D341Med (cell line): ENCODE measurements at places on chromosomes 6 and 20.
A peak's percentile ranks its signal among the peaks of the same experiment; 100 is the strongest.

- DNase-seq, result no peak
These were observed 832.6 kb downstream of the QKI start for GRCh38 chr6:164247106-164247505.

DNA sequence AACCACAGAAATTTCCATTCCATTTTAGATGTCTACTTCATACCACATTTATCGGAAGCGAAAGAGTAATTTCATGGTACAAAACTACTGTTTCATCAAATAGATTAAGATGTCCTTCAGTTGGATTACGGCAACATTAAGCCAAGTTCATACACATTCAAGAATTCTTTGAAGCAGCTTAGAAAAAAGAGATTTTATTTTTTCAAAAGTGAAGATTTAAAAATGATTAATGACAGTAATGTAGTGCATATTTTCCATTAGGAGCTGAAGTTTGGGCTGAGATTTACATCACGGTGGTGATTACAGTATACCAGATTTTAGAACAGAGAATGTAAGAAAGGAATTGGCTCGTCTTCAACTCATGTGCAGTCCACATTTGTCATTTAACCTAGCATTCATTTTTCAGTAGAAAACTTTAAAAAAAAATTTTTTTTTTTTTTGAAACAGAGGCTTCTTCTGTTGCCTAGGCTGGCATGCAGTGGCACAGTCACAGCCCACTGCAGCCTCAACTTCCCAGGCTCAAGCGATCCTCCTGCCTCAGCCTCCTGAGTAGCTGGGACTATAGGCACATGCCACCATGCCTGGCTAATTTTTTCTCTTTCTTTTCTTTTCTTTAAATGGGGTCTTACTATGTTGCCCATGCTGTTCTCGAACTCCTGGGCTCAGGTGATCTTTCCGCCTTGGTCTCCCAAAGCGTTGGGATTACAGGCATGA lies 1.9 kb downstream of the SYNJ2 start:
- DNase-seq, result no peak

- peak; percentile 68 for DNase-seq
These were observed 121.4 kb downstream of the REV3L start for GRCh38 chr6:111361648-111362047.

- no peak for DNase-seq
These were observed 1199.8 kb upstream of the MAP3K7 start for GRCh38 chr6:91786474-91787184.

DNA sequence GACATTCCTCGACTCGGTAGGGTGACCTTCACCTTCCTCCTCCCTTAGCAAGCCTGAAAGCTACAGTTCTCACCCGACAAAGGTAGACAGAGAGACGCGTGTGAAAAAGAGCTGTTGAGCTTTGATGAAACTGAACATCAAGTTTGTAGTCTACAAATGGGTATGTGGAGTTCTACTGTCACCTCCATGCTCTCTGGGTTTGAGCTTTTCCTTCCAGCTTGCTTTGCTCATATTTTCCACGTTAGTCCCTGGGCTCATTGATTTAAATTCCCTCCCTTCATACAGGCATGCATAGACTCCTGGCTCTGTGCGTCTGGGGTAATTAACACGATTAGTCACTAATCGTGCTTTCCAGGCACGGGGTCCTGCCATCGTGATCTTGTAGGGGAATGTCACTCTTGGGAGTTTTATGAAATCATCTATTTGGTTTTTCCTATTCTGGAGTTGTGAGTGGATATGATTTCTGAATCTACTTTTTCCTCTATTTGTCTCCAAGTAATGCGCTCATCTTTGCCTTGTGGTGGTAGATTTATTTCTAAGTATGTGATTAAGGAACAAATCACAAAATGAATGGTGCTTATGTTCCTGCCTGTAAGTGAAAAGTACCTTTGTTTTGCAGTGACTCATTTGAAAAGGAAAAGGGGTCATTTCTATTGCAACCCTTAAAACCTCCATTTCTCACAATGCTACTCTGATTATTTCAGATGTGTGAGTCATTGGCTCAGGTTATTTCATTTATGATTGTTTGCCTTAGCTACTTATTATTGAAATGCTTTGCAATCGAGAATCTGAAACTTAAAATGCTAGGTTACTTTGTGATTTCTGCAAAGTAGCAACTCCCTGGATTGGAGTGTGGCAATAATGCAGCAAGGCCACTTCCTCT lies 154.6 kb downstream of the ZDHHC14 start:
- DNase-seq, result no peak

DNA sequence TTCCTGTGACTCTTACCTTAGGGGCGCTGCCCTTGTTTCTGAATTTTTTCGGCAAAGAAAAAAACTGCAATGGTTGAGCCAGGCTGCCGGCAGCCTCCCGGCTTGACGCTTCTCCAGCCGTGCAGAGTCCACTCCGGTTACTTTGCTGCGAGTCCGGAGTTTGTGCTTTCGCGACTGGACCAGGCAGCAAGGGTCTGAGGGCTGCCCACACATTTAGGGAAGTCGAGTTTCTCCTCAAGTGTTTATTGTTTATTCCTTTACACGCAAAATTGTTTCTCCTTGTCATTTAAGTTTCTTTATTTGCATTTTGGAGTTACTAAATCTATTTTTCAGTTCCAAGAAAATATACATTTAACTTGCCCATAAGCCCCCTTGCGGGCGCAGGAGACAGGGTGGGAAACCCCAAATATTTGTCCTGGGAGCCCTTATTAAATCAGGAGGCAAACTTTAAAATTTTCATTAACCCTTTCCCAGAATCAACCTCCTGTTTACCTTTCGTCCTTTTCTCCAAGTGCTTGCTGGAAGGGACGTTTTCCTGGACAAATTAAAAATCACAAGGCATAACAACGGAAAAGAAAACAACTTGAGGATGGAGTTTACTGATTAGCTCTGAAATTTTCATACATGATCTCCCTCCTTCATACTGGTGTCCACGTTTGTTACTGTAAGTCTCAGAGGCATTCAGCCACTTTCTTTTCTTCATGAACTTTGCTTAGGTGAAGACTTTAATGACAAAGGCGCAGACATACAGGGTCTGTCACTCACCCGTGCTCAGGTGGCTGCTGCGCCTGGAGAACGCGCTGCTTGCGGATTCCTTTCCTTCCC lies 1.7 kb upstream of the PDE10A start:
- no peak for DNase-seq

- DNase-seq, result no peak
These were observed 10.6 kb downstream of the SFT2D1 start for GRCh38 chr6:166331503-166332415.

GRCh38 chr6:129890164-129890563 lies 29.0 kb upstream of the TMEM244 start:
- no peak for DNase-seq

- no peak for DNase-seq
These were observed 84.8 kb downstream of the ELOVL5 start for GRCh38 chr6:53263917-53264316.

- no peak for DNase-seq
These were observed 23.1 kb upstream of the MICB start for GRCh38 chr6:31474871-31475286.

- DNase-seq, result no peak
These were observed 26.2 kb downstream of the BCAS1 start for GRCh38 chr20:54044156-54044555.

DNA sequence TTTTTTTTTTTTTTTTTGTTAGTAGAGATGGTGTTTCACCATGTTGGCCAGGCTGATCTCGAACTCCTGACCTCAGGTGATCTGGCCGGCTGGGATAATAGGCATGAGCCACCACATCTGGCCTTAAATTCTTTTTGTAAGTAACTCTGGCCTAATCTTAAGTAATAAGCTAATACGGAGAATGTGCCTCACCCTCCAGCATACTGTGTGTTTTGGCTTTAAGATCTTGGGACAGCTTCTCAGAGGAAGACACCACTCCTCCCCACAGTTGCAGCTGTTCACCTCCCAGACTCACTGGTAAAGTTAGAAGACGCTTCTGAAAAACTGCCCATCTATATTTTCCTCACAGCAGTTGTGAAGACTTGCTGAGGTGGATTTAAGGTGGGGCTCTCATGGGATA lies 120.8 kb downstream of the CCDC170 start:
- DNase-seq, result no peak

DNA sequence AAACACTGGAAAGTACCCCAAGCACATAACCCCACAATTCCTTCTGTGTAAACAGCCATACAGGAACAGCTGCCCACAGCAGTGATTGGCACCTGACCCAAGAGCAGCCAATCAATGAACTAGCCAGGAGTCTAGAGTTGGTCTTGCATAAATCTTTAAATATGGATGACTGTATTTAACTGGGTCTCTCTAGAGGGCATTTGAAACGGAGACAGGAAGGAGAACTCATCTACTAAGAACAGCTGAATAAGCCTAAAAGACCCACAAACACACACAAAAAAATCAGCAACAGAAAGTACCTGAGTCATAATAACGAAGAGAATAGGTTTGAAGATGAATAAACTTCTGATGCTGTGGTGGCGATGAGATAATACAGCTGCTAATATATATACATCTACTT lies 49.0 kb upstream of the ASF1A start:
- DNase-seq, result no peak

DNA sequence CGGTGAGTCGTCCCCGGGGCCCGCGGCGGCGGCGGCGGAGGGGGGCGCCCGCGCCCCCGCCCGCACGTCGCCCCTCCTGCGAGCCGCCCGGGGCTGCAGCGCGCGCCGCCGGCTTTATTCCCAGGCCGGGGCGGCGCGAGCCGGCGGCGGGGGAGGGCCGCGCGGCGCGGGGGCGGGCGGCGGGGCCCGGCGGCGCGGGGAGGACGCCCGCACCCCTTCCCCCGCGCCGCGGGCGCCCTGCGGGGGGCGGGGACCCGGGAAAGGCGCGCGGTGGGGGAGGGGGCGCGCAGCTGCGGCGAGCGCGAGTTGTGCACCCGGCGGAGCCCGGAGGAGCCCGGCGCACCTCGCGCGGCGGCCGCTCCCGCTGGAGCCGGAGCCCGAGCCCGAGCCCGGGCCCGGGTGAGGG lies 646 bp downstream of the HMGA1 start:
- DNase-seq, result peak; percentile 82

DNA sequence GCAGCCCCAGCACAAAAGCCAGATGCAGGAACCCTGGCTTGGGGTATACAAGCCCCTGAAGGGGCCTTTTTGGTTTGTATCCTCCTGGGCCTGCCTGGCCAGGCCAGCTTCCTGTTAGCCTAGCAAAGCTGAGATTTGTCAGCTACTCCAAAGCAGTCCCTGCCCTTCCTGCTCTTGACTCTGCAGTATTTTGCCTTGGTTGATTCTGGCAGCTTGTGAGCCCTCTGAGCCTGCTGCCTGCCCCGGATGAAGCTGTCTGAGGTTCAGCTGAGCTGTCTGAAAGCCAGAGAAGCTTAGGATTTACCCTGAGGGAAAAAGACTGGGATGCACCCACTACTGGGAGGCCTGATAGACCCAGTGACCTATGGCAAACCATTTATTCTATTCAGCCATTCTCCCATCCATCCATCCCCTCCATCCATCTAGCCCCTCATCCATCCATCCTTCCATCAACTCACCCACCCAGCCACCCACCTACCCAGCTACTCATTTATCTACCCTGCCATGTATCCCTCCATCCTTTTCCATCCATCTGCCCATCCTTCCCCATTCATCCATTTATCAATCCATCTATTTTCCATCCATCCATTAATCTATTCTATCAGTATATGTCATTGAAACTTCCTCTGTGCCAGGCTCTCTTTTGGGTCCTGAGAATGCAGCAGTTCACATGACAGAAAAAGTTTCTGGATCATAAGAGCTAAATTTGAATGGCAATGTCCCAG lies 307.5 kb downstream of the DHX35 start:
- DNase-seq, result no peak

- peak; percentile 54 for DNase-seq
These were observed 6.9 kb upstream of the BLCAP start for GRCh38 chr20:37534401-37535157.

DNA sequence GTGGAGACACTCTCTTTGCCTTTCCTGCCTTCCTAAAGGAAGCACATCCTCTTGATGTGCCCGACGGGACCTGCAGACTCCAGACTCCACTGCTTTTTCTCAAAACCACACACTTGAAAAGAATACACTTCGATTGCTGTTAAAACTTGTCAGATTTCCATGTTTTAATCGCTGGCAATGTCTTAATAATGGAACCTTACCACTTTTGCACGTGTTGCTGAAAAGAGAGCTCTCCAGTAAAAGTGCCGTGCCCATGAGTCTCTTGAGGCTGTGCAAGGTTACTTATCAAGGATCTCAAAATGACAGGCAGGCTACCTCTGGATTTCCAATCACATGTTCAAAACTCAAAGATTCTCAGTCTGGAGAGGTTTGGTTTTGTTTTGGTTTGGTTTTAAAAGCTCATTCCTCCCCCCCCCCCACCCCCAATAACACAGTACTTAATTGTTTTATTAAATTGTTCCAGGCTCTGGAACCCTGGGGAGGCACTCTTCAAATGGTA lies 12.0 kb upstream of the TFAP2A start:
- no peak for DNase-seq

DNA sequence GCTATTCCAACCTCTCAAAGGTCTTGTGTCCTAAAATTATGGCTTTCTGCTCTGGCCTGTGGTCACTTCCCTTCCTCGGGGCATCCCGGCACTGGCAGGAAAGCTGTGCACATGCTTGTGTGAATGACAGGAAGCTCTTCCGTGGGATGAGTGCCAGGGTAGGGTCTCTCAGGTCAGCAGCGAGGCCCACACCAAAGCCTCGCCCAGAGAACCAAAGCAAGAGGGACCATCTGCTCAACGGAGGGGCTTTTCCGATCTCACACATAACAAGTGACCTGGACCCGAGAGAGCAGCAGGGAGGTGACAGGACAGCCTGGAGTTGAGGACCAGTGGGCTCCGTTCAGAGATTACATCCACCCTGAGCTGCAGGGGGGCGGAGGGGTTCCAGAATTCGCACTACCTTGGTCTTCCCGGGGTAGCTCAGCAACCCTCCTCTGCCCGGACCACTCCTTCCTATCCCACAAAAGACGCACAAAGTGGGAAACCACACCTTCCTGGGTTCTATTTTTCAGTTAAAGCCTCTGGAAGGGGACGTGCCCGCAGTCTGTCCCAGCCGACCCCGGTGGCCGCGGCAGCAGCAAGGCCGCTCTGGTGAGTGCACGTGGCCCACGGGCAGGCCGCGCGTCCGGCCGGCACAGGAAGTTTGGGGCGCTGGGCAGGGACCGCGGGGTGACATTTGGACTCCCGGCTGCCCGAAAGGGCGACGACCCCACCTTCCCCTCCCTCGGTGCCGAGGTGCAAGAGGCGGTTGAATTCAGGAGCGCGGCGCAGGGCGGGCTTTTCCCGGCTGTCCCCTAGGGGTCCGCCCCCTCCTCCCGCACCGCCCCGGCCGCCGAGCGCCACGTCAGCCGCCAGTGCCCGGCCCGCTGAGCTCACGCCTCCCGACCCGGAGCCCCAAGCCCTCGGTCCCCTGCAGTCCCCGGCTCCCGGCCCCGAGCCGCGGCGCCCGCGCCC lies 988 bp downstream of the TXNDC5 start:
- DNase-seq, result peak; percentile 90

DNA sequence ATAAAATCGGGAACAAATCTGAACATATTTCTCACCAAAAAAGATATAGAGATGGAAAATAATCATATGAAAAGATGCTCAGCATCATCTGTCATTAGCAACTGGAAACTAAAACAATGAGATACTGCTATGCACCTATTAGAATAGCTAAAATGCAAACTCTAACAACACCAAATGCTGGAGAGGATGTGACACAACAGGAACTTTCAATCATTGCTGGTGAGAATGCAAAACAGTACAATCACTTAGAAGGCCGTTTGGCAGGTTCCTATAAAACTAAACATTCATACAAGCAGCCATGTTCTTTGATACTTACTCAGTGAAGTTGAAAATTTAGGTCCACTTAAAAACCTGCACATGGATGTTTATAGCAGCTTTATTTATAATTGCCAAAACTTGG lies 67.0 kb downstream of the FAM50B start:
- DNase-seq, result no peak
